ENCODE measurements at places on chromosomes 12 and 14.

DNA sequence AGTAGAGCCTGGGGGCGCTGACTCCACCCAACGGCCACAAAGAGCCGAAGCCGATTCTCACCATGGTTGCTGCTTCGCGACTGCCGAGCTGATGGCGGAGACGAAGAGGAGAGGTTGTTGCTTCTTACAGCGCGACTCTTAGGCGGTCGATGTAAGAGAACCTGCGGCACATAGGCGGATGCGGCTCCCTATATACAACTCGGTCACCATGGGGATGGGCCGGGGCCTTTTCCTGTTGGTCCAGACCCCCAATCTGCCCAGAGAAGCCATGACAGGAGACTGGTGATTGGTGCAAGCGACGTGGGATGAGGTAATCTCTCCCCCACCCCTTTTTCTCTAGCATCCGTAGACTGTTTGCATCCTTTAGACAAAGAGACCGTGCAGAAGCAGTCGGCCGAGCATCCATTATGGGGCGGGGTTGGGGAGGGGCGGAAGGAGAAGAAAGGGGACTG, at the start of gene TUBA1A:
Gene TUBA1A, minus strand, starts transcription at position 165 of the 452 bp plus-strand sequence. Its CDS starts 101 bp downstream, at position 64.
- DNase-seq: peak; percentile 98

DNA sequence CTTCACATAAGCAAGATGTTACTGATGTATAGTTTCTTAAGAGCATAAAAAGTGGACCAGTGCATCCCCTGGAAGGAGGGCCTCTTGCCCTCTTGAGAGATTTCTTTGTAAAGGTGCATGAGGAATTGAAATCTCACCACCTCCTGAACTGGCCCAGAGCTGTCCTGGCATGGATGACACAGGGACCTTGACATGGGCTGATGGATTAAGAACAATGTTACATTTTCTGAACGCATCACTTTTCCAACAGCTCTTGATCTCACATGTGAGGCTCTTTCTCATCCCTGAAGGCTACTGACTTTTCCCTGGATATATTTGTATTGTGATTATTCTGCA, 360.4 kb downstream of the RGS6 start:
- DNase-seq: no peak

GRCh38 chr14:101018561-101019290, 115.2 kb upstream of the RTL1 start:
- DNase-seq: no peak

DNA sequence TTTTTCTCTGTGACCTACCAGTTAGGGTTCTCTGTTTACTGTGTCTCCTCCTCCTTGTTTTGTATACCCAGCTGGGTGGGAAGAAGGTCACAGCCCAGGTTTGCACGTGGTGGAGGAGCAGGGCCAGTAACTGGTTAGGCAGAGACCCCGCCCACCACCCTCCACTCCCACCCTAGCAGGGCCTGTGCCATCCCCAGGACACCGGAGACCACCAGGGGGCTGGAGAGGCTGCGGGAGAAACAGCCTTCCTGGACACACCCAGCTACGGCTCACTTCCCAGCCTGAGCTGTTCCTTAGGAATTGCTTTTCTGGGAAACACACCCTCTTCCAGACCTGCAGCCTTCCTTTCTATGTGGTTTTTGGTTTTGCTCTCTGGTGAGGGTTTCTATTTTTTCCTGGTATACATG, 21.1 kb downstream of the BDKRB2 start:
- DNase-seq: no peak

- no peak for DNase-seq
These were observed 53.1 kb downstream of the BRMS1L start for GRCh38 chr14:35879151-35879648.

GRCh38 chr12:86729739-86730138, 473.5 kb upstream of the MGAT4C start:
- no peak for DNase-seq

- no peak for DNase-seq
These were observed 3.6 kb downstream of the LRRC74A start for GRCh38 chr14:76829650-76830421.

All from SHP77 (cell line).